ENCODE measurements at places on chromosomes 6 and 20.

DNA sequence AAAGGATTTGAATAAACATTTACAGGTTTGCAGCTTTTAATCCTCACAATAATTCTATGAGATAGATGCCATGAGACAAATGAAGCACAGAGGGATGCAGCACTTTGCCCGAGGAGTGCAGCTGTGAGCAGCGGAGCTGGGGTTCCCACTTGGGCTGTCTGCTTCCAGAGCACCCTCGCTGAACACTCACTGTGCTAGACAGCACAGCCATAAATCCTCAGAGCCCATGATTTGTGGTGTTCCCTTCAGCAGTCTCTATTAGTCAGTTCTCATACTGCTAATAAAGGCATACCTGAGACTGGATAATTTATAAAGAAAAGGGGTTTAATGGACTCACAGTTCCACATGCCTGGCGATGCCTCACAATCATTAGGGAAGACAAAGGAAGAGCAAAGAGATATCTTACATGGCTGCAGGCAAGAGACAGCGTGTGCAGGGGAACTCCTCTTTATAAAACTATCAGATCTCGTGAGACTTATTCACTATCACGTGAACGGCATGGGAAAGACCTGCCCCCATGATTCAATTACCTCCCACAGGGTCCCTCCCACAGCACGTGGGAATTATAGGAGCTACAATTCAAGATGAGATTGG, 25.3 kb upstream of the CTAGE9 start:
- DNase-seq, result no peak

DNA sequence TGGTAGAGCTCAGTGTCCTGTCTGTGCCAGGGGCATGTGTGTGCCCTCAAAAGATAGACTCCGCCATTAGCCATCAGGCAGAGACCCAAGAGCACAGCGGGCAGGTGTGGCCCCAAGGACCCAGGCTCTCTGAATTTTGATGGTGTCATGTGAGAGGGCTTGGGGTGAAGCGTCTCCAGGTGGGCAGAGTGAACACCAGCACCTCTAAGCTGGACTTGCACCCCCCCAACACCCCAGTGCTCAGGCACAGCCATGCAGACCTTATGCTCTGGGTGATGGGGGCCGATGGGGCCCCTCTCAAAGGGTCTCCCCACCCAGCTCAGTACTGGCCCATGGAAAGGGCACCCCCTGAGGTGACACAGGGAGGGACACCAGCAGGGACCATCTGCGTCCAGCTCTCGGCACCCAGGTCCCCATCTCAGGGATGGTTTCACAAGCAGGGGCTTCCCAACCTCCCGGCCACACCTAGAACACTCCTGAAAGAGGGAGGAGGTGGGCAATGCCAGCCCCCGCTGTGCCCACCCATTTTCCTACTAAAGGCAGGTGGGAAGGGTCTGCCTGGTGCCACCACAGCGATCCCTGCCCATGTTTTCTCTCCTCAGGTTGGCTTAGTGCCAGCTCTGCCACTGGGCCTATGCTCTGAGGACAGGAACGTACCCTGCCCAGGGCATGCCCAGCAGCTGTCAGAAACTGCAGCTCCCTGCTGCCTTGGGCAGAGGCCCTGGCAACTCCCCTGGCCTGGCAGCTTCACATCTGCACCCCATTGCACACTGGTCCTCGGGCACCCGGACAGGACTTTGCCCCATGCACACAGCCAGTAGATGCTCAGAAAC, 3.5 kb downstream of the CST7 start:
- peak; percentile 69 for DNase-seq

GRCh38 chr6:163438940-163439335, 24.4 kb downstream of the QKI start:
- no peak for DNase-seq

GRCh38 chr20:33658929-33659328, 3.2 kb upstream of the C20orf144 start:
- no peak for DNase-seq

DNA sequence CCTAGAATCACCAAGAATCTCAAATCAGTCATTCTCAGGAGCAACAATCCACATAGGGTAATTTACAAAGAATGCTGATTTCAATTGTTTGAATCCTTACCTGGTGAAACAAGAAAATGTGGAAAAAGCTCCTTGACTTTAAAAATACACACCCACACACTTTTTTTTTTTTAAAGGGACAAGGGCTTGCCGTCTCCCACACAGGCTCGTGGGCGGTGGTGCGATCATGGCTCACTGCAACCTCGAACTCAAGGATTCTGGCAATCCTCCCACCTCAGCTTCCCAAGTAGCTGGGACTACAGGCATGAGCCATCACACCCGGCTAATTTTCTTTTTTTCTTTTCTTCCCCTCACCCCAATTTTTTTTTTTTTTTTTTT, 30.7 kb downstream of the PARD6B start:
- peak; percentile 36 for DNase-seq

DNA sequence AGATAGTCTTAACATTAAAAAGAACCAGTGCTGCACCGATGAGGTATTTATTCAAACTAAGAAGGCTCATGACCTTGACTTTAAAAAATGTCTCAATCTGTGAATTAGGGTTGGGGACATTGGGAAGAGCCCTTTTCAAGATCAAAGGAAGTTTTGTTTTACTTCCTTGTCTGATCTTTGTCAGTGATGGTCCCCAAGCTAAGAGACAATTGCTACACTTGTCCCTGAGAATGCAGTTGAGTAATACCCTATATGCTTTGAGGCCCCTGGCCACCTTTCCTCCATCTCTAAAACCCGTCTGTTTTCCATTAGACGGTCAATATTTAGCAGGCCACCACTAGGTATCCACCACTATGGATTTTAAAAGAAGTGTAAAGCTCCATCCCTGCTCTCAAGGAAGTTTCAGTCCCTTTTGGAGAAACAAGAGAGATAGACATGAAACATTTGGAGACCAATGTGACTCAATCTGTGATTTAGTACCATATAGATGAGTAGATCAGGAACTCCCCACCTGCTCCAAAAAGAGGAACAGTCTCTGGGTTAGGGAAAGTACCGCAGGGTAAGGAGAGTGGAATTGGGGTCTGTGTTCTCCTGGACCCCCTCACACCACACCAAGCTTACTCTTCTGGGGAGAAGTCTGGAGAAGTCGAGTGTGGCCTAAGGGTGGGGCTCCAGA, 99.1 kb upstream of the ISM1 start:
- DNase-seq, result no peak

DNA sequence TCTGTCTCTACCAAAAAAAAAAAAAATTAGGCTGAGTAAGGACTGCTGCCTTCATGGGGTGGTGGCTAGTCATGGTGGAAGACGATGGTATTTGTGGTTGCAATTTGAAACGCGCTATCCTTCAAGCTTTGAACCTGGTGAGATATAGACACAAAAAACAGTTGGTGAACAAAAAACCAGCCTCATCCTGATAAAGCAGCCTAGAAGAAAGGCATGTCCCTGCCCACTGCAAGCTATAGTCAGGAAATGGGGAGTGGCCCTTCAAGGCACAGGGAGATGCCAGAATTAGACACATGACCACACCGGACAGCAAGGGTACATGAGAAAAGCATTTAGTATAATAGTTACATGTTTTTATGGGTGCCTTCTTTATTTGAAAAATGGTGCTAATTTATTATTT, 193.6 kb downstream of the NFATC2 start:
- DNase-seq, result no peak

DNA sequence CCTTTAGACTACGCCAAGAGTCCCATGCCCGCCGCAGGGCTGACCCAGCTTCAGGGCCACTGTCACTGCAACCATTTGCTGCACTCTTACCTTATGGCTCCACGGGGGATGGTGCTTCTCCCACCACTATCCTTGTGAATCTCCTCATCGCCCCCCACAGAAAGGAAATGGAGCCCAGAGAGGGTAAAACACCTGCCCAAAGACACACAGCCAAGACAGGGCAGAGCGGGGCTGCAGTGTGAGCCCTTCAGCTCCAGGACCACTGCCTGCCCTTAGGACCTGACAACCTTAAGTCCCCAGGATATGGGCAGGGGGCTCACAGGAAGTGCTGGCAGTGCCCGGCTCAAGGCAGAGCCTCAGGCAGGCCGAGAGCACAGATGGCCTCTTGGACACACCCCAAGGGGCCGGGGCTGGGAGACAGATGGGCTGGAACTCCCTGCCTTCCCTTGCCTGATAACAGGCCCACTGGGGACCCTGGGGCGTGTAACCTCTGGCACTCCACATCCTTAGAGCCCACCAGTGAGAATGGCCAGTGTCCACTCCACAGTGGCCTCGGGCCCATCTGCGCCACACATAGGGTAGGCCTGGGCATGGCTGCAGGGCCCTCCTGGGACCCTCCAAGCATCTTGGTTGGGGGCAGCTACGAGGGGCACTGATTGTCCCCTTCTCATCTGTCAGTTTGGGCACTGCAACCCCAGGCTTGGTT, 265.2 kb downstream of the TAF4 start:
- no peak for DNase-seq

GRCh38 chr6:74071214-74071613, 375.2 kb downstream of the CD109 start:
- DNase-seq, result no peak

DNA sequence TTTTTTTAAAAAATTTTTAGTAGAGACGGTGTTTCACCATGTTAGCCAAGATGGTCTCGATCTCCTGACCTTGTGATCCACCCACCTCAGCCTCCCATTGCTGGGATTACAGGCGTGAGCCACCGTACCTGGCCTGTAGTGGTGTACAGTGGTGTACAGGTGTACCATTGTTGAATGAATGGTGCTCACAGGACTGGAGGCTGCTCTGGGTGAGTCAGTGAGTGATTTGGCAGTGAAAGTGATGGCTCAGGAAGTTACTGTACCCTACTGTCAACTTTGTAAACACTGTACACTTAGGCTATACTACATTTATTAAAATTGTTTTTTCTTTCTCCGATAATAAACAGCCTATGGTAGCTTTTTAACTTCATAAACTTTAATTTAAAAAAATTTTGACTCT, 122.8 kb upstream of the EEF1E1 start:
- no peak for DNase-seq

- DNase-seq, result no peak
Measured at GRCh38 chr6:124742971-124743370, 219.3 kb upstream of the RNF217 start.

GRCh38 chr6:28747631-28748157, 176.1 kb downstream of the TRIM27 start:
- DNase-seq, result no peak

- DNase-seq, result no peak
Measured at GRCh38 chr6:154613137-154613676, 102.7 kb upstream of the CNKSR3 start.

DNA sequence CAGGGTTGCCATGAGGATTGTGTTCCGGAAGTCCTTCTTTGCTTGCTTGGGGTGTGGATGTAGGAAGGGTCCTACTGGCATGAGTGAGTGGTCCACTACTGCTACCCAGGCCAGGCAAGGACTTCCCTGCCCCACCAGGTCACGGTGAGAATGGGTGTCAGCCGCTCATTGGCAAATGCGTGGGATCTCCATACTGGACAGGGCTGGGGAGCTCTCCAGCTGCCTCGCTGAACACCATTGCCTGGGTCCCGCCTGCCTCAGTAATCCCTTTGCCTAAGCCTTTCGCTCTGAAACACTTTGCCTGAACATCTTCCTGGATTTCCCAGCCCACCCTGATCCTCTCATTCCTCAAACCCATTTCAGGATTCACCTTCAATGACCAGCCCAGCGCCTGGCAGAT, 59.5 kb downstream of the CTCFL start:
- DNase-seq, result no peak

DNA sequence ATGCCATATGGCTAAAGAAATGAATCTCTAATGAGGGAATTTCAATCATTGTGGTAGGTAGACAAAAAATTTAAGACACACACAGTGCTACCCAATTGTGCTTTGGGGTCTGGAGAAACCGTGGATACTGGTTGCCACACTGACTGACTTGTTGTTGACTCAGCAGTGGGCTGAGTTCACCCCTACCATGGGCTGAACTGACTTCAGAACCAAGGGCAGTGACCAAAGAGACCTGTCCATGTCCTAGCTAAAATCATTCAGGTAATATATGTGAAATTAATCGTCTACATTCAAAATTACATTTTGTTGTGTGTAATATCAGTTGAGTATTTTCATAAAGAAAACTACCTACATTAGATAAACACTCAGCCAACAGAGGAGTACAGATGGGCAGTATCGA, 131.6 kb downstream of the PDE7B start:
- DNase-seq, result no peak

DNA sequence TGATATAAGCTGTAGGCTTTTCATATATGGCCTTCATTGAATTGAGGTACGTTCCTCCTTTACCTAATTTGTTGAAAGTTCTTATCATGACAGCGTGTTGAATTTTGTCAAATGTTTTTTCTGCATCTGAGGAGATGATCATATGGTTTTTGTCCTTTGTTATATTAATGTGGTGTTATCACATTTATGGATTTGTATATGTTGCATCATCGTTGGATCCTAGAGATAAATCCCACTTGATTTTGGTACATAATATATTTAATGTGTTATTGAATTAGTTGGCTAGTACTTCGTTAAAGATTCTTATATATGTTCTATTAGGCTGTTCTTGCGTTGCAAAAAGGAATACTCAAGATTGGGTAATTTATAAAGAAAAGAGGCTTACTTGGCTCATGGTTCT, 8.6 kb upstream of the WFDC9 start:
- DNase-seq, result no peak

GRCh38 chr20:25580711-25581110, 4.6 kb downstream of the NINL start:
- DNase-seq, result no peak

DNA sequence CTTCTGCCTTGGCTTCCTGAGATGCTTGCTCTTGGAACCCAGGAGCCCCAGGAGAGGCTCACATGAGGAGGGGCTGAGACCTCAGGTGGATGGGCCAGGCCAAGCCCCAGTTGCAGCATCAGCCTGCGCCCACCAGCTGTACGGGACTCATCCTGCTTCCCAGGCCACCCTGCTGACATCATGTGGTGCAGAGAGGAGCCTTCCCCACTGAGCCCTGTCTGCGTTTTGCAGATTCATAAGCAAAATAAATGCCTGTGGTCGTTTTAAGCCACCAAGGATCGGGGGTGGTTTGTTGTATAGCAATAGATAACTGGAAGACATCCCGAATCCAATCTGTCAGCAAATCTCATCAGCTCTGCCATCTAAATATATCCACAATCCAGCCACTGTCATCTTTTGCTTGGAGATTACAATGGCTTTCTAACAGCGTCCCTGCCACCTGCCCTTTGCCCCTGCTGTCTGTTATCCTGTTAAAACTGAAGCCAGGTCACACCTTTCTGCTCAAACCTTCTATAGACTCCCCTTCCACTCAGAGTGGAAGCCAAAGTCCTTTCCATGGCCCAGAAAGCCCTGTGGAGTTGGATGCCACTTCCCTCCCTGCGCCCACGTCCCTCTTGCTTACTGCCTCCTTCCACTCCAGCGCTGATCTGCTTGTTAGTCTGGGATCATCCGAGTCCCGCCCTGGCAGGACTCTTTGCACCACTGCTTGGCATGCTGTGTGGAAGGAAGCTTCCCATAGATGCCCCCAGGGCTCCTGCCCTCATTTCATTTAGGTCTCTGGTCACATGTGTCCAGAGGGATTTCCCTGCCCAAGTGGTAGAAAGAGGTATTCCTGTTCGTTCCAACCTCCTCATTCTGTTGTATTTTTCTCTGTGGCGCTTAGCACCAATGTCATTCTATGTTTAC, 24.0 kb upstream of the MLN start:
- DNase-seq, result no peak
